Fibroblast of the aortic adventitia (primary cell): ENCODE measurements at places on chromosomes 6 and 20. TPM values are rescaled to one million over a fixed set of nuclear protein-coding genes. Genes with fewer than 3 reads are reported as not detected.

DEFB132 gene
- not detected in 2 replicates for total RNA-seq

NELFCD gene
- total RNA-seq = 14.4 and 46.1 TPM in 2 replicates

- no peak for DNase-seq
Observed at GRCh38 chr6:76466286-76466685, 393.8 kb upstream of the IMPG1 start.

DNA sequence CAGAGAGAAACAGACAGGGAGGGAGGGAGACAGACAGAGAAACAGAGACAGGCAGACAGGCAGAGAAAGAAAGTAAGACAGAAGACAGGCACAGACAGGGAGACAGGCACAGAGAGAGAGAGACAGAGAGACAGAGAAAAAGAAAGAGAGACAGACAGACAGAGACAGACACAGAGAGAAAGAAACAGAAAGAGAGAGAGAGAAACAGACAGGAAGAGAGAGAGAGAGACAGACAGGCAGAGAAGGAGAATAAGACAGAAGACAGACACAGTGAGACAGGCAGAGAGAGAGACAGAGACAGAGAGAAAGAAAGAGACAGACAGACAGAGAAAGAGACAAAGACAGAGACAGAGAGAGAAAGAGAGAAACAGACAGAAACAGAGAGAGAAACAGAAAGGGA lies 754.8 kb upstream of the DEFB115 start:
- no peak for DNase-seq

DNA sequence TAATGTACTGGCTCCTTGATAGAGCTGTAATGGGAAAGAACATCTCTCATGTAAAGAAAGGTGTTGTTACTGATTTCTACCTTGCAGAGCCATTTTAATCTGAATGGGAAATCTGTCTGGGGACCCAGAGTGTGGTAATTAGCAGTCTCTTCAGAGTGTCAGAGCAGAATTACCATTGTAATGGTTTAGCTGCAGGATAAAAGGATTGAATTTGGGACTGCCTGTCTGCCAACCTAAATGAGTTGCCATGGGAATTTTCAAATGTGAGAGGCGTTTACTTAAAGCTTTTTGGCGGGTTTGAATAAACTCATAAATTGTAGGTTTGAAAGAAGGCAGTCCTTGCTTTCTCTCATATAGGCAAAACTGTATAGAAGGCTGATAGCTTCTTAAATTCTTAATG lies 128.8 kb downstream of the QKI start:
- DNase-seq = no peak

DNA sequence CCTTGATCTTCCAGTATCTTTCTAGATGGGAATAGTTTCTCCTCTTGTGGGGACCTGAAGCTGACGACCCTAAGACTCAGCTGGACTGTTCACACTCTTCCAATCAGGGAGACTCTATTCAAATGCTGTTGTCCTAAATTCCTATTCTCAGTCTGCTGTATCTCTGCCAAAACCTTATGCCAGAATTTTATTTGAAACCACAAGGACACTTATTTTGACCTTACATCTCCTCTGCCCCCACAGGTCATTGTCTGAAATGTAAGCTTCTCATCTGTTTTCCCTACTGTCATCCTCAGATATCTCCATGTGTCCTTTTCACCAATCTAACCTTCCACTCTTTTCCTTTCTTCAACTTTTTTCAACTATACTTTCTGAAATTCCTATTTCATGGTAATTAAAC lies 289.5 kb upstream of the SGK1 start:
- DNase-seq = no peak
